Breast epithelium (tissue), 4 donors: ENCODE measurements at places on chromosomes 1 and 21. TPM values are rescaled to one million over a fixed set of nuclear protein-coding genes. Genes with fewer than 3 reads are reported as not detected.

CDC42SE1 gene
- 85.9 TPM for total RNA-seq

LRRC3 gene
- total RNA-seq, result 1.6 TPM

IL6R gene
- total RNA-seq, result 23.6 TPM

ESRRG gene
- total RNA-seq, result 9.1 TPM

GRCh38 chr1:61341426-61341825, 259.1 kb downstream of the NFIA start:
- no peak for DNase-seq

DNA sequence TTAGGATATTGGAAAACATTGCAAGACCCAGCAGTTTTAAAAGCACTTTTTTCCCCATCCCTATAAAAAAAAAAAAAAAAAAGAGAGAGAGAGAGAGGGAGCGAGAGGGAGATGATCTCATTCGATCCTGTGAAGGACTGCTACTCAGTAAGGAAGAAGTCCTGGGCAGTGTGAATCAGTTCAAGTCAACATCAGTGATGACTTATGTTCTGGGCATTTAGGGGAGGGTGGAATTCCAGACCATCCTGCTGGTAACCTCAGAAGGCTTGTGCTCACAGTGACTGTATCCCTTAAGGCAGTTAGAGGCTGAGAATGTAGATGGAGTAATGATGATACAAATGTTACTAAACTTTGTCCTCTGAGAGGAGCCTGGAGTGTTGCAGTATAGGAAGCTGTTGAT, 151.4 kb downstream of the TGFB2 start:
- no peak for DNase-seq

- no peak for DNase-seq
Measured at GRCh38 chr1:245946905-245947304, 560.2 kb downstream of the SMYD3 start.

- no peak for DNase-seq
Measured at GRCh38 chr1:57839067-57839466, 415.2 kb upstream of the DAB1 start.

DNA sequence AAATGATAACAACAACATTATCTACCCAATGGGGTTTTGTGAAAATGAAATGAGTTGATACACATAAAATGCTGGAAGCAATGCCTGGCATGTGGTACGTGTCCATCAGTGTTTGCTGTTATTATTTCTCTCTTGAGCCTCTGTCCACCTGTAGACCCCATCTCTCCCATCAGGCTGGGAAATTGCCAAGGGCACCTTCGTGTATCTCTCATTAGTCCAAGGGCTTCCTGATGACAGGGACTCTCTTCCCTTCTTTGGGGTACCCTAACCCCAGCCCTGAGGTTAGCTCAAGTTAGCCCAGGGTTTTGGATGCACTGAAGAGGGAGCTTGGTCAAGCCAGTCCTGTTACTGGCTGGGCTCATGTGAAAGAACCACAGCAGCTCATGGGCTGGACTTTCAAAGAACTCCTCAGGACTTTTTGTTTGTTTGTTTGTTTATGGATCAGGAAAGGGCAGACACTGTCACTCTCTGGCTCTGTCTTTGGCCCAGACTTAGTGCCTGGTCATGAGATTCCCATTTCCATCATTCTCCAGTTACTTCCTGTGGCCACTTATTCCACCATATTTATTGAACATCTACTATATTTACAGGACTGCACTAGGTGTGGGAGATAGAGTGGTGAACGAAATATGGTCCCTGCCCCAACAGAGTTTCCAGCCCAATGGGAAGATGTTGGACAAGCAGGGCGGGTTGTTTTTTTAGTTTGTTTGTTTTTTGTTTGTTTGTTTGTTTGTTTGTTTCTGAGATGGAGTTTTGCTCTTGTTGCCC, 57.4 kb downstream of the NAV1 start:
- DNase-seq, result no peak

DNA sequence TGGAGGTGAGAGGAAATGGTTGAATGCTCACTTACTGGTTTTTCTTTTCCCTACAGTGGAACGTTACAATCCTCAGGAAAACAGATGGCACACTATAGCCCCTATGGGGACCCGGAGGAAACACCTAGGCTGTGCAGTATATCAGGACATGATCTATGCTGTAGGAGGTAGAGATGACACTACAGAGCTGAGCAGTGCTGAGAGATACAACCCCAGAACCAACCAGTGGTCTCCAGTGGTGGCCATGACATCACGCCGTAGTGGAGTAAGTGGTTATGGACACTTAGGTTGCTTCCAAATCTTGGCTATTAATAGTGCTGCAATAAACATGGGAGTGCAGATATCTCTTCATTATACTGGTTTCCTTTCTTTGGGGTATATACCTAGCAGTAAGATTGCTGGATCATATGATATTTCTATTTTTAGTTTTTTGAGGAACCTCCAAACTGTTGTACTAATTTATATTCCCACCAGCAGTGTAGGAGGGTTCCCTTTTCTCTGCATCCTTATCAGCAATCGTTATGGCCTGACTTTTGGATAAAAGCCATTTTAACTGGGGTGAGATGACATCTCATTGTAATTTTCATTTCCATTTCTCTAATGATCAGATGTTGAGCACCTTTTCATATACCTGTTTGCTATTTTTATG, 48.8 kb upstream of the DARS2 start:
- DNase-seq, result no peak

GRCh38 chr1:177969825-177970371, at the start of gene SEC16B:
TSS of gene SEC16B (minus strand) at chr1:177970058. CDS start at chr1:177967981, 2,077 bp downstream.
- no peak for DNase-seq

DNA sequence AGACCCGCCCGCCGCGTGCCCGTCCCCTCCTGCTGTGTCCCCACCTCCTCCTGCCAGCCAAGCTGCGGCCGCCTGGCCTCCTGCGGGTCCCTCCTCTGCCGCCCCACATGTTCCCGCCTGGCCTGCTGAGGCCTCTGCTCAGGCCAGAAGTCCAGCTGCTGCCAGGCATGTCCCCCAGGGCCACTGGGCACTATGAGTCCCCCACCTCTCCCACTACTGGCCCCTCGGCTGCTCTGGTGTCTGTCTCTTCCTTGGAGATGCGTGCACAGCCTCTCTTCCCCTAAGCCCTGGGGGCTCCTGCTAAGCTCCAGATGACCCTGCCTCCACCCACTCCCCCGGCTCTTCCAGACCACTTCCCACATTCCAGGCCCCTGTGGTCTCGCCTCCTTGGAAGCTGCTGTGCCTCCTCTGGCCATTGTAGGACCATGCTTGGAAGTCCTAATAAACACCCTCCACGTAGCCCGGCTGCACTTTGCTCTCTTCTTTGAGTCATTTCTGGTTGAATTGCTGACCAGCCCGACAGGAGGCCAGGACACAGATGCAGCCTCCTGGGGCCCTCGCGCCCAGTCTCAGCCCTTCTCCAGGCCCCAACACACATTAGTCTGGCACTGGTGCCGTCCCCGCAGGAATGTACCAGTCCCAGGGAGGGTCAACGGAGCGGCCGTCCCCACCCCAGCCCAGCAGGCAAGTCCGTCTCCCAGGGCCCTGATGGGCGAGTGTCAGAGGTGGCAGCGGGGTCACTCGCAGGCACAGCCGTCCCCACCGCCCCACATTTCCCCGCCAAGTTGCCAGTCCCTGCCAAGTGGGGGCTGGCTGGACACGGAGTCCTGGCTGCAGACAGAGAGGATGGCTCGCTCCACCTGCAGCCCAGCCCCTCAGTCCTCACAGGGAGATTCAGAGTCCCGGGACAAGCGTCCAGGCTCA, 1.1 kb downstream of the KRTAP10-12 start:
- no peak for DNase-seq
